SK-MEL-5 (cell line): ENCODE measurements at places on chromosomes 16 and 17. TPM values are rescaled to one million over a fixed set of nuclear protein-coding genes. Genes with fewer than 3 reads are reported as not detected.

The MYH13 gene
- not detected in 2 replicates for total RNA-seq

The C1QTNF8 gene
- not detected in 2 replicates for total RNA-seq

The MPV17L gene
- total RNA-seq = not detected in 2 replicates

The TBC1D3I gene
- not detected in 2 replicates for total RNA-seq

The TMEM100 gene
- total RNA-seq = 10.4 and 10.7 TPM in 2 replicates

The LITAFD gene
- total RNA-seq = not detected in 2 replicates

The C16orf54 gene
- not detected in 2 replicates for total RNA-seq

The ZNF646 gene
- total RNA-seq = 9.0 and 9.3 TPM in 2 replicates

The GDPD1 gene
- total RNA-seq = 13.6 and 14.3 TPM in 2 replicates

The TBC1D16 gene
- 1,021 and 1,023 TPM in 2 replicates for total RNA-seq

The TBC1D3K gene
- not detected in 2 replicates for total RNA-seq

The CDIP1 gene
- total RNA-seq = 8.7 and 9.4 TPM in 2 replicates

The TNK1 gene
- 0.24 TPM in 1 of 2 replicates, not detected in the other for total RNA-seq

The SLC2A4 gene
- 0.79 and 1.1 TPM in 2 replicates for total RNA-seq

The FBXW10B gene
- total RNA-seq = 0.16 TPM in 1 of 2 replicates, not detected in the other

The KIF2B gene
- not detected in 2 replicates for total RNA-seq

The CES4A gene
- not detected in 2 replicates for total RNA-seq

The CDK5RAP3 gene
- 39.3 and 46.2 TPM in 2 replicates for total RNA-seq

The AIPL1 gene
- total RNA-seq = not detected in 2 replicates

The SCN4A gene
- not detected in 2 replicates for total RNA-seq

The CRK gene
- total RNA-seq = 80.7 and 87.1 TPM in 2 replicates

The PRR15L gene
- total RNA-seq = not detected in 2 replicates

The TEKT3 gene
- total RNA-seq = 0.56 TPM in 1 of 2 replicates, not detected in the other

The SCNN1B gene
- total RNA-seq = not detected in 2 replicates

The SLC5A2 gene
- 0.05 and 0.53 TPM in 2 replicates for total RNA-seq

The TBC1D3H gene
- total RNA-seq = not detected in 2 replicates

The SCNN1G gene
- total RNA-seq = not detected in 2 replicates

The YBX2 gene
- total RNA-seq = 0.08 and 0.59 TPM in 2 replicates

The TMEM238L gene
- total RNA-seq = not detected in 2 replicates

The ATF7IP2 gene
- total RNA-seq = 0.98 and 2.2 TPM in 2 replicates

The SLC25A10 gene
- total RNA-seq = 45.5 and 50.6 TPM in 2 replicates

The CCL13 gene
- total RNA-seq = not detected in 2 replicates

The CORO6 gene
- 0.13 and 0.21 TPM in 2 replicates for total RNA-seq

The ADAM11 gene
- total RNA-seq = 7.6 and 8.6 TPM in 2 replicates
